ENCODE measurements at places on chromosomes 6 and 20.

- DNase-seq: no peak
Observed at GRCh38 chr6:125232466-125232865, 69.3 kb downstream of the HDDC2 start.

GRCh38 chr6:111070105-111071005 lies 16.9 kb upstream of the SLC16A10 start:
- no peak for DNase-seq

GRCh38 chr6:154954347-154954746 lies 40.8 kb upstream of the TIAM2 start:
- no peak for DNase-seq

DNA sequence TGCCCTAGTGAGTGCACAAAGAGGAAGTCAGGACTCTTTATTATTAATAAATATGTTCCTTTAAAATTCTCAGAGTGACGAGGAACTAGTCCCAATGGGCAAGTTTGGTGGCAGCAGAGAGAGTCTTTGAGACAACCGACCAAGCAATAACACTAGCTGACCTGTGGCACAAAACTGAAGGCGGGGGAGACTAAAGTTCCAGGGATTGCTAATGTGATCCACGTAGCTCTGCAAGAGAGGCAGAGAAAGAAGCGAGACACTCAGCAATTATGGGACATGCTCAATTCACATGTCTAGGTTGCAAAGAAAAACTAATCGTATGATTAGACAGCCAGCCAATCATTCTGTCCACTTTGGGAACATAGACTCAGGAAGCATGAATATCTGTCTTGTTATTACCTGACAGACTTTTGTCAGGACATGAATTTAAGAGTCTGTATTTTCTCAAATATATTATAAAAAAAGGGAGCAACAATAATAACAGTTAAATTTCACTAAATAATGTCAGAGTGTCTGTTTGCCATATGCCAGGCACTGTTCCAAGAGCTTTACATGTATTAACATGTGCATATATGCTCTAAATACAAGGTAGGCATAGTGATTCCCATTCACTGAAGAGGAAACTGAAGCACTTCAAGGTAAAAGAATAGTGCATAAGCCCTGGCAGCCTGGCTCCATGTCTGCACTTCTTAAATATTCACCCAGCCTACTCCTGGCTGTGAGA lies 81.0 kb downstream of the COL9A1 start:
- no peak for DNase-seq

GRCh38 chr6:117463762-117464665 lies 18.5 kb upstream of the DCBLD1 start:
- no peak for DNase-seq

DNA sequence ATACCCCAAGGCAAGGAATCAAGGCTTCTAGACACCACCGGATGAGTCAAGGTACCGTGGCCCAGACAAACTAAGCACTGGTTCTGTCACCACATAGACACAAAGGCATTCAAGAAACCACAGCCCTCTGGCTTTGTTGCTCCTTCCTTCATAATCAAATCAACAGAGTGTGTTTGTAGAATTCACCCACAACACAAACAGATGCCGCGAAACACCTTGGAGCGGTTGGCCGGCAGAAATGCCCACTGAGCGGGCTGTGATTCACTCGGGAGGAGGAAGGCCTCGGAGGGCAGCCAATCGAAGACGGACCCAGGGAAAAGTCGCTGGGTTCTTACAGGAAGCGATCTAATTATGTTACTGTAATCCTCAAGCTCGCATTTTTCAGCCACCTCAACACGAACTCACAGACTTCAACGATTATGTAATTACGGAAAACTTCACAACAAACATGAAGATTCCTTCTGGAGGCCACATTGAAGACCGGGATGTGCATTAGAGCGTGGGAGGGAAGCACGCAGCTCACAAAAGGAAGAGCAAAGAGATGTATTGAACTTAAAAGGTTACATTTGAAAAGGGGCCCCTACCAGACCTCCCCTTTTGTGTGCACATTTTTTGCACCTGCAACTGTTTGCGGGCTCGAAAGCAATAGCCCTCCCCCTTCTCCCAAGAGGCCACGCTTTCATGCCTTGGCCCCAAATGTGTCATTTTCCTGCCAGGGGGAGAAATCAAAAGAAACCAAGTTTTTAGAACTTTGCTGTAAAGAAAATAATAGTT lies 184.7 kb upstream of the PREP start:
- DNase-seq: peak; percentile 32

- DNase-seq: no peak
Observed at GRCh38 chr6:139895205-139895793, 520.9 kb upstream of the CITED2 start.

GRCh38 chr6:155561257-155561965 lies 105.8 kb upstream of the NOX3 start:
- no peak for DNase-seq

- no peak for DNase-seq
Observed at GRCh38 chr20:45312241-45312640, 4.1 kb upstream of the MATN4 start.
